NCI-H345 (cell line): ENCODE measurements at places on chromosomes 11 and 22.

DNA sequence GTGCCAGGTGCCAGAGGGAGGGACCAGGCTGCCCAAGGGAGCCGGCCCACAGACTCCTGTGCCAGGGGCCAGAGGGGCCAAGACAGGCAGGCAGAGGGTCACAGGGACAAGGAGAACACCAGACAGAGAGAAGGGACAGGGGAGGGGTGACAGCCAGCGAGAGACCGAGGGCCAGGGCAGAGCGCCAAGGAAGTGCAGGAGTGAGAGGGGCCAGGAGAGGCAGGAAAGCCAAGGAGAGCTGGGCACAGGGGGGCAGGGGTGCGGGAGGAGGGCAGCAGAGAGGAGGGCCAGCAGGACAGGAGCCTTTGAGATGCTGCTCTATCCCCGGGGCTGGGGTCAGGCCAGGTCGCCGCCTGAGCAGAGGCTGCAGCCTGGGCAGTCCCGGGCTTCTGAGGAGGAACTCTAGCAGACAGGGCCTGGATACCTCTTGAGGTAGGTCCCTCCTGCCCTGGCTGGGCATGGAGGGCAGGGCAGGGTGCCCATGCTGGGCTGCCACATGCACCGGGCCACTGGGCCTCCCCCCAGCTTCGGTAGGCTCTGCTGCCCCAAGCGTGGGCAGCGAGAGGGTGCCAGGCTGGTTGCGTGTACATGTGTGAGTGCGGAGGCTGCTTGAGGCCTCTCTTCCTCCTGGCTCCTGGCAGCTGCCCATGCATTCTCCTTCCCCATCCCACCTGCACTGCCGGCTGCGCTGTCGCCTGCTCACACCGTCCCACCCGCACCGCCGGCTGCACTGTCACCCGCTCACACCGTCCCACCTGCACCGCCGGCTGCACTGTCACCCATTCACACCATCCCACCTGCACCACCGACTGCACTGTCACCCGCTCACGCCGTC is 12.2 kb downstream of the LSP1 start:
- no peak for DNase-seq

- no peak for DNase-seq
Observed at GRCh38 chr11:111851636-111852035, 19.7 kb downstream of the ALG9 start.

DNA sequence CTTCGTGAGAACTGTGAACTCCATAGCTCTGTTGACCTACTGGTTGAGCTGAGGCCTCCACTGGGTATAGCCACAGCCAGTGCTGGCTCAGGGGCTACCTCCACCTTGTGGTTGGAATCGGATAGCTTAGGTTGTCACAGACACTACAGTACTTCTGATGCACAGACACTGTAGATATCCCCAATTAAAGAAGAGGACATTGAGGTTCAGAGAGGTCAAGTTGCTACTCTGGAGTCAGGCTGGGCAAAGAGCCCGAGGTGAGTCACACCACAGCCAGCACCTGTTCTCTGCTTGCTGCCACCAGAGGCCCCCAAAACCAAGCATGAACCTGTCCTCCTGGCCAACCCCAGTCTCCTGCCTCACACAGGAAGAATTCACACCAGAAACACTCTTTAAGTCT is 5.4 kb downstream of the UFD1 start:
- DNase-seq: no peak

DNA sequence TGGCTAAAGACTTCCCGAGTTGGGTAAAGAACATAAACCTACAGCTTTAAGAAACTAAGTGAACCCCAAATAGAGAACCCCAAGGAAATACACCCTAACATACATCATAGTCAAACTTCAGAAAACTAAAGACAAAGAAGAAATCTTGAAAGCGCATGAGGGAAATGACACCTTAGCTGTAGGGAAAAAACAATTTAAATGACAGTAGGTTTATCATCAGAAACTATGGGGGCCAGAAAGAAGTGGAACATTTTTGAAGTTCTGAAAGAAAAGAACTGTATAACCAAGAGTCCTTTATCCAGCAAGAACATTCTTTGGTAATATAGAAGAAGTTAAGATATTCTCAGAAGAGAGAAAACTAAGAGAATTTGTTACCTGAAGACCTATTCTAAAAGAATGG is 15.5 kb upstream of the OR2AT4 start:
- no peak for DNase-seq

- DNase-seq: no peak
Observed at GRCh38 chr22:22318723-22319465, 74.3 kb downstream of the VPREB1 start.

GRCh38 chr11:28089378-28089777 is 18.6 kb downstream of the KIF18A start:
- no peak for DNase-seq

DNA sequence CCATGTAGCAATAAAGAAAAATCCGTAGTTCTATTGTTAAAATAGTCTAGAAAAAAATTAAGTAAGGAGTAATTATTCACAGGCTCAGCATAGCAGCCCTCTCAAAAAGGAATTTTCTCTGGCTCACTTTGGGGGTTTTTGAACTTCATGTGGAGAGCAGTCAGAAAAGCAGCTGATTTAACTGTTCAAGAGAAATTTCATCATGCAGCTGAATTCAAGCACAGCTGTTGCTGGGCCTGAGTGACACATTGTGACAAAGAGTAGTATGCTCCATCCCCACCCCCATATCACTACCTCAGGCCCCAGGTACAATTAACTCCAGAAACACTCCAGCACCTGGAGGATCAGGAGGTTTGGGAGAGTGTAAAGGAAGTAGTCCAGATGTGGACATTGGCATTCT is 272.1 kb downstream of the FAM76B start:
- no peak for DNase-seq
